ENCODE measurements at places on chromosomes 12 and 14.

- DNase-seq, result no peak
These were observed 230.4 kb downstream of the TRHDE start for GRCh38 chr12:72502546-72502945.

DNA sequence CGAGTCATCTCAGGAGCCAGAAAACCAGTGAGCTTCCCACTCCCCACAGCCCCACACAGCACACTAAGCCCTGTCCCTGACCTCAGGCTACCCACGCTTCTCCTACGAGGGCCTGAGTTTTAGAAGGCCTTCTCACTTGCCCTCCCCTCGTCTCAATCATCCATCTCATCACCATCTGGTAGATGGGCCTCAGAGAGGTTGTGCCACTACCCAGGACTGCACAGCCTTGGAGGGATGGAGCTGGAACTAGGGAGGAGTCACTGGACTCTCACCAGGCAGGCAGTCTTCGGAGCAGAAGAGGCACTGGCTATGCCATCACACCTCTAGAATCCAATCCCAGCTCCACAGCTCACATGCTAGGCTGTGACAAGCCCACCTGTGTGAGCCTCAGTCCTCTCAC is 52.3 kb downstream of the ITPK1 start:
- no peak for DNase-seq

- no peak for DNase-seq
These were observed 5.6 kb downstream of the ATP5MC2 start for GRCh38 chr12:53670308-53670707.

GRCh38 chr12:120101617-120102016 is 14.9 kb downstream of the RAB35 start:
- no peak for DNase-seq

GRCh38 chr12:92955997-92956663 is 27.0 kb upstream of the EEA1 start:
- DNase-seq, result no peak

GRCh38 chr12:82047446-82047845 is 288.3 kb upstream of the PPFIA2 start:
- DNase-seq, result no peak

- DNase-seq, result no peak
These were observed 73.8 kb downstream of the DERA start for GRCh38 chr12:15984963-15985362.

- no peak for DNase-seq
These were observed 436.0 kb upstream of the FBXO33 start for GRCh38 chr14:39868251-39868650.

DNA sequence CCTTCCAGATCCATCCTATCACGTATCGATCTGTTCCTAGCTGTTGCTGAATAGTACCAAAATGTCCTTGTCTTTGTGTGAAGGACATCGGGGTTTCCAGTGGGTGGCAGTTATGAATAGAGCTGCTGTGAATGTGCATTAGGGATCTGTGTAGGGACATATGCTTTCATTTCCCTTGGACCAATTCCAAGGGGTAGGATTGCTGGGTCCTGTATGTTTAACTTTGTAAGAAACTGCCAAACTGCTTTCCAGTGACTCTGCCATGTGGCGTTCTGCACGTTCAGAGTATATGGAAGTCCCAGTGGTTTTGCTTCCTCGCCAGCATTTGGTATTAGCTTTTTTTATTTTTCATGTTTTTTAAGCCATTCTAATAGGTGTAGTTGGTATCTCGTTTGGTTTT is 28.6 kb downstream of the PACS2 start:
- DNase-seq, result no peak

- DNase-seq, result peak; percentile 21
These were observed 10.4 kb upstream of the DCD start for GRCh38 chr12:54658306-54659264.

GRCh38 chr12:95759718-95760117 is 30.8 kb downstream of the NTN4 start:
- no peak for DNase-seq

DNA sequence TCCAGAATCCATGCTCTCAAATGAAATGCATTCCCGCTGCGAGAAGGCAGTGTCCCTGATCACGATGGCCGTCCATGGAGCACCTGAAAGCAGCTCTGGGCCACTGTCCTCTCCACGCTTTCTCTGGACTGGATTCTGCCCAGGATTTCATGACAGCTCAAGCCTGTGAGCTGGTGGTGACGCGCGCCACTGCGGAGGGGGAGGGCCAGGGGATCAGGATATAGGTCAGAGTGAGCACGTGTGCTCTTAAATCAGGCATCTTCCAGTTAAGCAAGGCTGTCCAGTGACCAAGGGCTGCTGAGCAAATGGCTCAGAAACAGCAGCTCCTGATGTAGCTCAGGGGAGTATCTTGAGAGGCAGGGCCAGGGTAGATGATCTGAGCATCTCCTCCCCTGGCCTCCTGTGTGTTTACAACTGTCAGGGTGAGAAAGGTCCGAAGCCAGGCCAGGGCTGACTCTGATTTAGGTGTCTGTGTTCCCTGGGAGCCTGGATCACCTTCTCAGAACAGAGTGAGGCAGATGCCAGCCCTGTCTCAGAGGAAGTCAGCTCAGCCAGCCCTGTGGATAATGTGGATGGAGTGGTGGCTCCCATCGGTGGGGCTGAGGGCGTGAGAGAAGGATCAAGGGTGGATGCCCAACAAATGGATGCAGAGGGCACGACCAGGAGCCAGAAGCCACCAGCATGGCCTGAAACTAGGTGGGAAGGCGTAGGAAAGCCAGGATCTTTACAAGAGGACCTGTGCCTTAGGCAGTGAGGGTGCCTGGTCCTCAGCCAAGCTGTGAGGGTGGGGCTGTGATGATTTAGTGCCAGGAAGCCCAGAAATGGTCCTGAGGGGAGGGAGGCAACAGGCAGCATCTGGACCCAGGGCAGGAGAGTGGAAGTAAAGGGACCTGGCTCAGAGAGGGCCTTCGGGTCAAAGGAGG is 55.3 kb downstream of the ELK3 start:
- DNase-seq, result no peak

DNA sequence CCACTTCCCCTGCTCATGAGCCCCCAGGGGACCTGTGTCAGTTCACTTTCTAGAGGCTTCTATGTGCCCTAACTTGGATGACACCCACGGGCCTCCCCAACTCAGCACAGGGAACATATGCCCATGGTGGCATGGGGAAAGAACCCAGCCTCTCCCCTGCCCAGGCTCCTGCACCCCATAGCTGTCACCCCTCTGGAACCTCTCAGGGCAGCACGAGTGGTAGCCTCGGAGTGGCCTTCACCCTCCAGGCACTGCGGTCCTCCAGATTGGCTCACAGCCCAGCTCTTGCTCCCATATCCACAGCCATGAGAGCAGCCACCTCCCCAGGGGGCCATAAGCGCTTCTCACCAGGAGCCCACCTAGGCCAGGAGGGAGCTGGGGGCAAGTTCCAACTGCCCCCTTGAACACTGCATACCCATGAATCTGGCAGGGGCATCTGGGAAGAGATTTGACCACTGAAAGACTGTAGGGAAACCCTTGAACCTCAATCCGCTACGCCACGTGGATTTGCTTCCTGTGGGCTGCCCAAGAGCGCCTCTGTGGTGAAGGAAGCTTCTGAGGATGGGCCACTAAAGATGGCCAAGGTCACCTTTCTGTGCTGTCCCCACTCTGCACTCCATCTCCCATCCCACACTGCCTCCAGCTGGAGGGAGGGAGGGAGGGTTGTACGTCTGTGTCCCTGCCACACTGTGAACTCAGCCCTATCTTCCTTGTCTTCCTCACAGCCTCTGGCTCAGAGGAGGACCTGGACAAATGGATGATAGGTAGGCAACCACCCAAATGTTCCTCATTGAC is 11.9 kb downstream of the PLD4 start:
- no peak for DNase-seq

DNA sequence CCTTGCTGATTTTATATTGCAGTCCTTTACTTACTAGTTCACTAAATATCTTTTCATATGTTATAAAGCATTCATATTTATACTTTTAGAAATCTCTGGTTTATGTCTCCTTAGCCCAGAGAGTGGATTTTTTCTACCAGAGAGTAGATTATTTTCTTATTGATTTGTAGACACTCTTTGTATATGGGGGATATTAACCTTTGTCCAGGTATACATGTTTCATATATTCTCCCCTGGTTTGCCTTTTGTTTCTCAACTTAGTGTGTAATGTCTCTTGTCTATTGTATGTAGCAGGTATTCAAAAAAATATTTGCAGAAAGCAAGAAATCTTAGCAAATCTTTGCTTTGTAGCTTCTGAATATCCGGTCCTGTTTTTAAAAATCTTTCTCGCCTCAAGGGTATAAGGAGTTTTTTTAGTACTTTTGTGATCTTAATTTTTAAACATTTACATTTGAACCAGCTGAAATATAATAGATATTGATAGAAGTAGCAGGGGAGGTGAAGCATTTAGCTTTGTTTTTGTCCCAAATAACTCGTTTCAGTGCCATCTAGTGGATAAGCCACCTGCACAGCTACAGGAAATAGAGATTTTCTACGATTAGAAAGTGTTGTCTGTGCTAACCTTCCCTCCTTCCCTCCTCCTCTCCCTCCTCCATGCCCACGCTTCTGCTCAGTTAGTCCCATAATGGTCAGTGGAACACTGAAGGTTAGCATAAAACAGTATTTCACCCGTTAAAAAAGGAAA is 97.0 kb downstream of the PHETA1 start:
- DNase-seq, result peak; percentile 1

DNA sequence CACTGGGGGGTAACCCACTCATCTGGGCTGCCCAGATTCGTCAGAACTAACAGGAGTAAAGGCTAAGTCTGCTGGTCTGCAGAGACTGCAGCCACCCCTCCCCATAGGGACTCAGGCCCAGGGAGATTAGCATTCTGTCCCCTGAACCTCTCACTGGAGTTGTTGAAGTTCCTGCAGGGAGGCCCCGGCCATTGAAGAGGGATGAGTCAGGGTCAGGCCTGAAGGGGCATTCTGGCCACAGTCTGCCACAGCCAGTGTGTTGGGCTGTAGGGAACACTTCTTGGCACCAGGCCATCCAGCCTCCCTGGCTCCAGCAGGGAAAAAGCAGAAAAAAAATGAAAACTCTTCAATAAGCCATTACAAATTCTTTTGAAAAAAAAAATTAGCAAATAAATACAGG is 35.3 kb downstream of the KLRK1 start:
- no peak for DNase-seq

DNA sequence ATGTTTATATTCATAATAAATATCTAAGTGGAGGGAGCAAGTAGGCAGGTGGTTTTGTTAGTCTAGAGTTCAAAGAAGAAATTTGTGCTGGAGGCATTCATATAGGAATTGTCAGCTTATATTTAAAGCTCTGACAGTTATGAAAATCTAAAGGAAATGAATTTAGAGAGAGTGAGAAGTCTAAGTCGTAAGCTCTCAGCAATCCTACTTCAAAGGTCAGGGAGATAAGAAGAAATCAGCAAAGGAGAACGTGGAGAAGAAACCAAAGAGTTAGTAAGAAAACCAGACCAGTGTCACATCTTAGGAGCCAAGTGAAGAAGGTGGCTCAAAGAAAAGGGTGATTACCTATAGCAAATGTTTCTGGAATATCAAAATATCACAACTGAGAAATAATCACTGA is 241.8 kb downstream of the FSCB start:
- no peak for DNase-seq

- no peak for DNase-seq
These were observed 556 bp downstream of the MTHFD1 start for GRCh38 chr14:64388533-64389285.

DNA sequence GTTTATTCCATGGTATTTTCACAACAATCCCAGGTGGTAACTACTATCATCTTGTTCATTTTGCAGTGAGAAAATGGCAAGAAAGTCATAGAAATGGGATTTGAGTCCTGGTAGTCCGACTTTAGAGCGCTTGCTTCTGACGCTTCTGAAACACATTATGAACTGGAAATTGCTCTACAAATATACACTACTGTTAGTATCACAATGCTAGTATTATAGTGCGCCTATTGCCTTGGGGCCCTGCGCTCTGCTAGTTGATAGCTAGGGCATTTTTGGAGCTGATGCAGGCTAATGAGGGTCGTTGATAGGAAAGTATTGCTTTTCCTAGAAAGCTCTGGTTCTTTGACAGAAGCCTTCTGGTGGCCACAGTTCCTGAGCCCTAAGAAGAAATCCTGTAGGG is 61.0 kb downstream of the ETV6 start:
- DNase-seq, result no peak

DNA sequence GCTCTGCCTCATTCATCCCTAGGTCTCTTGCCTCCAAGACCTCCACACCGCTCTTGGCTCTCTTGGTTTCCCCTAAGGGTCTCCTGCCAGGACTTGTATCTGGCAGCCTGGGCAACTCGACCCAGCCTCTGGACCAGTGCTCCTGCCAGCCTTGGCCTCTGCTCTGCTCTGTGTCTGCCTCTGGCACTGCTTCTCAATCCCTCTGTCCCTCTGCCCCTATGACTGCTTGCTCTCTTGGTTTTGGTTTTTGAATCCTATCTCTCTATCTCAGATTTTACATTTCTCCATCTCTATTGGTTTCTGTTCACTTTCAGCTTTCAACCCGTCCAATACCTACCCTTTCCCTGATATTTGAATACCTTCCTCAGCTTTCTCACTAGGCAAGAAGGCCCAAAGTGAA is 6.3 kb downstream of the ITGA5 start:
- DNase-seq, result no peak

DNA sequence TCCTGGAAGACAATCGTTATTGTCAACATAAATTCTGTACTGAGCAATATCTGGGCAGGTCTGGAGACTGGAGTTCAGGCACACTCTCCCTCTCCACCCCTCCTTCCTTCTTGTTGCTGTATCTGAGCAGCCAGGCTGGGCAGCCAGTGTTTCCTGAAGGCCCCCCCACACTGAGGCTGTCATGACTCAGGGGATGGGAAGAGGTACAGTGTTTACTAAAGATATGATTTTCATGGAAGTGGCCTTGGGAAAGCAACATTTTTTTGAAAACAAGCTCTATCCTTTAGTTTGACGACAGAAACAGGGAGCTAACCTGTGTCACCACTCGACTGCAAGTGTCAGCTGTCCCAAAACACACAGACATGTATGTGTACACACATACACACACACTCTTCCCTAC is 1485.4 kb upstream of the TMEM132C start:
- no peak for DNase-seq

- no peak for DNase-seq
These were observed 168.9 kb upstream of the NOVA1 start for GRCh38 chr14:26766726-26767125.

GRCh38 chr12:55693323-55694187 is 14.1 kb downstream of the ITGA7 start:
- no peak for DNase-seq

GRCh38 chr14:24422694-24423601 is 6.5 kb downstream of the CBLN3 start:
- no peak for DNase-seq
